ENCODE measurements at places on chromosomes 2 and 18.

DNA sequence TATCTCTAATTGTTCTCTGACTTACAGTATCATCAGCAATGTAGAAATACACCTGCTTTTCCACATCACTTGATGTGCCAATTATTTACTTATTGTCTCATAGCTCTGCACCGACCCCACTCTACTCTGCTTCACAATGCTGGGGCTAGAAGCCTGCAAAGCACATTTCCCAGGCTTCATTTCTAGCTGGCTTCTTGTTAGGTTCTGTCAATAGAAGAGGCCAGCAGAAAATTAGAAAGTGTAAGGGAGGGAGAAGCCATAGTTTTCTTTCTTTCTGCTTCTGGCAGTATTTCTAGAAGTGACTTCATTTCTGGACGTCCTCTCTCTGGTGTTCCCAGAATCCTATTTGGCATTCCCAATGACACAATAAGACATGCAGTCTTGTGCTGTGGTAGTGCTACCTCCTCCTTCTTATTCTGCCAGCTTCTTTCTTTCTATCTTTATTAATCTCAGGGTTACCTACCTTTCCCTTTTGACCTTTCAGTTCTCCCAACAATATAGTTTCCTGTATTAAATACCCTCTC is 12.5 kb upstream of the TANC1 start:
- DNase-seq: no peak

DNA sequence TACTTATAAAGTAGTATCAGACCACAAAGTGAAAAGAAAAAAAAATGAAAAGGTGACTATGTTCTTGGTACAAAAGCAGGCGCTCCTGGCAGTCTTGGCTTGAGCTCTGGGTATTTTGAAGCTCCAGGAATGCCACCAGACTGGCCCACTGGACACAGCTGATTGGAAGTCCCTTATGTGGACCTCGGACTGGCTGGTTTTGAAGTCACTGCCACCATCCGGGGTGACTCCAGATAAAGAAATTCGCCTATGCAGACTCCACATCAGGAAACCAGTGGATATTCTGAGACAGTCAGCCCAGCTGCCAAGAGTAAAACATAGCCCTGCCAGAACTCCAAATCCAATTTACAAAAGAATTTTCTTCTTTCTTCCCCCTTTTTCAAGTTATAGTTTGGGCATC is 28.0 kb downstream of the ACKR3 start:
- no peak for DNase-seq

DNA sequence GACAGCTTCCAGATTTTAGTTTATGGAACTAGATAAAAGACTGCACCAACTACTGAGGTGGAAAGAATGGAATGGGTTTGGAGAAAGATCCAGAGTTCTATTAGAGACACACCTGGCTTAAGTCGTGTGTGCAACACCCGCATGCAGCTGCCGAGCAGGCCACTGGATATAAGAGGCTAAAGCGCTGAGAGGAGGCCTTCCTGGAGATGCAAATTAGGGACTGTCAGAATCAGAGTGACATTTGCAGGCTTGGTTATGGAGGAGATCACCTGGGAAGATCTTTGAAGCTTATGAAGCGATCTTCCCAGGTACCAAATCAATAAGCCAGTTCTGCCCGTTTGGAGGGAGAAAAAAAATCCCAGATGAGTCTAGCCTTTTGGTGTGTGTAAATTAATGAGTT is 30.4 kb upstream of the KLHL29 start:
- peak; percentile 42 for DNase-seq

GRCh38 chr2:215493376-215493775 is 57.5 kb upstream of the FN1 start:
- DNase-seq: no peak

- peak; percentile 45 for DNase-seq
Observed at GRCh38 chr18:54218299-54218698, 6.2 kb downstream of the MBD2 start.

DNA sequence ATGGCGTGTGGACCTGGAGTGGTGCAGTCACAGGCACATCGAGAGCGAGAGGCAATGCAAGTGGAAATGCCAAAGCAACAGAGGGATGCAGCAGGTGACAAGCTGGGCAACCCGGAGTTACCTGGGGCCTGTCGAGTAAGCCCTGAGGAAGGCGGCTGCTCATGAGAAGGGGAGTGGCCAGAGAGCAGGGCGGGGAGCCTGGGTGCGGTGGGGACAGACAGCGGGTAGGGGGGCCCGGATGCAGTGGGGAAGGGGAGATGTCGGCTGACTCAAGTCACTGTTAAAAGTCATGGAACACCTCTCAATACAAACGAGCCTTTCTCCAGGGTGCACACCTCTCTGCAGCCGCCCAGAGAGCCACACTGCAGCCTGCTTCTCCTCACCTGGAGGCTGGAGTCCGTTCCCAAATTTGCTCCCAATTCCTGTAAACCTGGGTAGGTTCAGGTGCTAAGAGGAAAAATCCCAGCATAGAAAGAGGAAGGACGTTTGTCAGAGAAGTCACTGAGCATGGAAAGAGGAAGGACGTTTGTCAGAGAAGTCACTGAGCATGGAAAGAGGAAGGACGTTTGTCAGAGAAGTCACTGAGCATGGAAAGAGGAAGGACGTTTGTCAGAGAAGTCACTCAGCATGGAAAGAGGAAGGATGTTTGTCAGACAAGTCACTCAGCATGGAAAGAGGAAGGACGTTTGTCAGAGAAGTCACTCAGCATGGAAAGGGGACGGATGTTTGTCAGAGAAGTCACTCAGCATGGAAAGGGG is 71.7 kb upstream of the TWIST2 start:
- DNase-seq: no peak

DNA sequence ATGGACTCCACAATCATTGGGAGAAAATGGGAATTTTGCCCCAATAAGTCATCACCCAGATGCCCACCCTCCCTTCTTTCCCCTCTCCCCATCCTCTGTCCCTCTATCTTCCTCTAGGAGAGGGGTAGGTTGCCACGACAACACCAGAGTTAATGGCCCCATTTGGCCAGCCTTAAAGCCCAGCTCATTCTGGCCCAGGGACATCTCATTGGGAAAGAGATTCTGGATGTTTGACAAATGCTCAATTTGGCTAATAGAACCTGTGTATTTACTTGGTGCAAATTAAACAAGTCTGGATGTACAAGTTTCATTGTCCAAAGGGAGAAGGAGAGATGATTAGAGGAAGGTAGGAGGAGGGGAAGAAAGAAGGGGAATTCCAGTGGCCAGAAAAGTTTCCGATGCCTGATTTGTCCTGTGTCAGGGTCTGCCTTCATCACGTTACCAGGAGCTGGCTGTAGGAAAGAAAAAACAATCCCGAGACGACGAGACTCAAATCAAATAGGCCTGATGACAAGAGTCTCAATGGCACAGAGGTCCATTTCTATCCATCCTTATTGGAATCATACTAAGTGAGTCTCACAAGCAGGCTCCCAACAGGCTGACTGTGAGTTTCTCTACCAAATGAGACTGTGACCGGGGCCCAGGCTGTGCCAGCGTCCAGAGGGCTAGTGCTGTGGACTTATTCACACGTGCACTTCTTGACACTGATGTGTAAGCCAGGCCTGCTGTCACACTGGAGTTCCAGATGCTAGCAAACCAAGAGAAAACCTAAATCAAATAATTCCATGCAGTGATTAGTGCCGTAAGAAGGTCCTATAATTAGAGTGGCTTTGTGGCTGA is 265.2 kb upstream of the APCDD1 start:
- no peak for DNase-seq

DNA sequence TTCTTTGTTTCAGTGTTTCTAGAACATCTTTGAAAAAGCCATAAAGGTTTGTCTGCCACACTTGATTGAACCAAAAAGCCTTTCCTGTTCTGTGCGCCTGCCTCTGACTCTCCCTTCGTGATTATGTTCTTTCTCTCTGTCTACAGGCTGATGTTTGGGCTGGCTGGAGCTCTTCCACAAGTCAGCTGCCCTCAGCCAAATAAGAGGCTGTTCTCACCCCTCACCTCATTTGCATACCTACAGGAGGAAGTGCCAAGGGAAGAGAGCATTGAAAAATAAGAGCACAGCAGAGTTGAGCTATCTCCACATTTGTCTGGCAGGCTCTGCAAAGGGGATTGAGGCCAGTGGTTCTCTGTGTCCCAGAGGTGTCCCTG is 15.8 kb downstream of the INPP5D start:
- DNase-seq: peak; percentile 88

DNA sequence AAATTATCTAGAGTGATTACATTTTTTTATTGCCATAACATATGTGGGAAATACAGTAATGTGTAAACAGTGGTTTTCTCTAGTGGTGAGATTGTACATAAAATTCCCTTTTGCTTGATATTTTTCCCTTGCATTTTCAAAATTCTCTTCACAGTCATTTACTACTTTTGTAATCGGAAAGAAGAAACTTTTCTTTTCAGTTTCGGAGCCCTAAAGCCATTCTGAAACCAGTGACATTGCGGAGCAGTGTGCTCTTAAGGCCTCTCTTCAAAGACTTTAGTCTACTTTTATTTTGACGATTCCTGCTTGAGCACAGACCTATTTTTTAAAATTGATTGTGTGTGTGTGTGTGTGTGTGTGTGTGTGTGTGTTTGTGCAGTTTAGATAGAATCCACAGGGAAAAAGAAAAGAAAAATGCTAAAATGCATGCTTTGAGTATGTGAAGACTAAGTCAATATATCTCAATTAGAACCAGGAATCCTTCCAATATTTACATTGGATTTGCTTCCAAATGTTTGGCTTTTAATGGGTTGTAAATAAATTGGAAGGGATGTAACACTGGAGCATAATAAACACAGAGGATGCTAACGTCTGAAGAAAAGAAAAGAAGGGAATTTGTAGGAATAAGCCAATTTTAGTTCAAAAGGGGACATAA is 357.4 kb downstream of the RND3 start:
- peak; percentile 68 for DNase-seq

GRCh38 chr18:72830109-72830508 is 37.7 kb downstream of the NETO1 start:
- DNase-seq: no peak

GRCh38 chr2:98383166-98383565 is 36.9 kb downstream of the CNGA3 start:
- no peak for DNase-seq

DNA sequence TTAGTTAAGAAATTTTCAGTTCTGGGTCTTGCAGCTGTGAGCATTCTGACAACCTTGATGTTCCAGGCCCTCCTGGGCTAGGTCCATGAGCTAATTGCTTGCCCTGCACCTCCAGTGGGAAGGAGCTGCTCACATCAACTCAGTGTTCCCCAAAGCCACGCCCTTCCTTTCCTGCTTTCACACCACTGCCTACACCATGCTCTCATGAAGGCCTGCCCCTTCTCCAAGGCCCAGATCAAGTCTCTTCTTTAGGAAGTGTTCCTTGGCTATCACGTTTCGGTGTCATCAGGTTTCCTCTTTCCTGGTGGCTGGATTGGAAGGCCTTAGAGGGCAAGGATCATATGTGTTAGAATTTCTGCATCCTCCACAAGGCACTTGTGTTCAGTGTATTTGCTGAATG is 18.8 kb downstream of the TMEM127 start:
- no peak for DNase-seq

- DNase-seq: no peak
Observed at GRCh38 chr2:218431878-218432277, 13.0 kb downstream of the VIL1 start.

DNA sequence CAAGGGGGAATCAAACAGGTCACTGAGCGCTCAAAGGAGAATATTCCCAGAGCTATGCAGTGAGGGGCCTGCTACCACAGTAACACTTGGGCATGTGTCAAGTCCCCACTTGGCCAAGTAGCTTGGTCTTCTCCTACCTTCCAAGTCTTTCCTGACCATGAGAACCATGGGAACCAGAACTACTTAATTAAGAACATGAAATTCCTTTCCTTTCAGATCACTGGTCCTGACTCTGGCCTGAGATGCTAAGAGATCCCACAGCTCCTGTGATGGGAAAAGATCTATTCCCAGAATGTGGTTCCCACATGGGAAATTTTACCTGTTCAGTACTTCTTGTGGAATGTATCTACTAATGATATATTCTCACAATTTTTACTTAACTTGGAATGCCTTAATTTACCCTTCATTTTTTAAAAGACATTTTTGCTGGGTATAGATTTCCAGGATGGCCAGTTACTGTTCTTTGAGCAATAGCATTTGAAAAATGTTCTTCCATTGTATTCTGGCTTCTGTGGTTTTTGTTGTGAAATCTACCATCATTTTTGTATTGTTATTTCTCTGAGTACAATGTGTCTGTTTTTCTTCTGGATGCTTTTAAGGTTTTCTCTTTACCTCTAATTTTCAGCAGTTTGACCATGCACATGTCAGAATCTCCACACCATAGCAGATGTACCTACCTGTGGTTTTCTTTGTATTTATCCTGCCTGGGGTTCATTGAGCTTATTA is 37.9 kb downstream of the KCNIP3 start:
- no peak for DNase-seq

DNA sequence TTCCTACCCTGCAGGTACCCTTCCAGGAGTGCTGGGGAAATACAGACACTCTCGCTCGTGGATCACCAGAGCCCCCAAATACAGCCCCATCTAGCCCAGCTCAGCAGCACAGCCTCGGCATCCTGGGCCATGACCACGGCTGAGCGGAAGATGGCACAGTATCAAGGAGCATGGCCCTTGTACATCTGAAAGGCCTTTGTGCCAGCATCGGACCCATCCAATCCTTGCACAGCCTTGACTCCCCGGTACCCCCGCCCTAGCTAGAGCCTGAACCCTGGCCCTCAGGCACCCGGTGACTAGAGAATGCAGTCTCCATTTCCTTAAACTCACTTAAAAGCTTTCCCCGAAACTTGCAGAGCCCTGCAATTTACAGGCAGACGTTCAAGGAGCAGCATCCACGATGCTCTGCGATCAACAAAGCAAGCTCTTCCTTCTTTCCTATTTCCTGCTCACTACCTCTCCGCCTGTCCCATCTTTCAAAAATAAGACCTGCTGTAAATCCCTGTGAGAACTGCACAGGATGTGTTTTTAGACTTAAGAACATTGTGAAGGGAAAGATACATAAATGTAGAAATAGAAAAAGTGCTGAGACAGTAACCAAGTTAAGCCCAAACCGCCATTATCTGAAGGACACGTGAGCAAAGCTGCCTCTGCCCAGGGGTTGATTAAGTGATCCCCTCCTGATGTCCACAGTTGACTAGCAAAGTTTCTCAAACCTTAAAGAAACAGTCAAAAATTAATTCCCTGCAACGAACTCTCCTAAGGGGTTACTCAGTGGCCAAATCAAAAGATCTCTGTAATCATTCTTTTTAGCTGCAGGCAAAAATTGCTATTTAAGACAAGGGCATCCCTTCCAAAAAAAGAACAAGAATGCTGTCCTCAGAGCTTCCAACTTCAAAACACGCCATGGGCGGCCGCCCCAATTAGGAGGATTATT is 48.5 kb downstream of the ZNF516 start:
- DNase-seq: no peak

GRCh38 chr2:75097831-75098230 is 101.5 kb downstream of the TACR1 start:
- DNase-seq: no peak

GRCh38 chr2:64251497-64252250 is 107.5 kb upstream of the PELI1 start:
- no peak for DNase-seq

DNA sequence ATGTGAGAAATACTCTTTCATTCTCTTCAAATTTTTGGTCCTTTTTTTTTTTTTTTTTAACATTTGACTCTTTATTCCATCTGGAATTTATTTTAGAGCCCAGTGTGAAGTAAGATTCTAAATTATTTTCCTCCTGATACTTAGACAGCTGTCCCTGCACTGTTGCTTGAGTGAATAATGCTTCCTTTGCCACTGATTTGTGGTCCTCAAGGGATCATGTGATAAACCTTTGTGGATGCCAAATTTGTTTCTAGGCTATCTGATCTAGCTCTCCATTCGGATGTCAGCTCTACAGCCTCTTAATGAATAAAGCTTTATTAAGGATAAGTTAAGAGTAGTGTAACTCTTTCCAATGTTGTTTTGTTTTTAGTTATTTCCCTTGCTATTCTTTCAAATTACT is 142.3 kb downstream of the SMAD7 start:
- no peak for DNase-seq

GRCh38 chr2:2662037-2662846 is 331.2 kb upstream of the MYT1L start:
- DNase-seq: no peak
